Endodermal cell (in vitro differentiated cells): ENCODE measurements at places on chromosomes 2 and 18. TPM values are rescaled to one million over a fixed set of nuclear protein-coding genes. Genes with fewer than 3 reads are reported as not detected.

The METTL21A gene
- total RNA-seq: 26.0 to 61.2 TPM (median 52.6 TPM) in 3 replicates

DNA sequence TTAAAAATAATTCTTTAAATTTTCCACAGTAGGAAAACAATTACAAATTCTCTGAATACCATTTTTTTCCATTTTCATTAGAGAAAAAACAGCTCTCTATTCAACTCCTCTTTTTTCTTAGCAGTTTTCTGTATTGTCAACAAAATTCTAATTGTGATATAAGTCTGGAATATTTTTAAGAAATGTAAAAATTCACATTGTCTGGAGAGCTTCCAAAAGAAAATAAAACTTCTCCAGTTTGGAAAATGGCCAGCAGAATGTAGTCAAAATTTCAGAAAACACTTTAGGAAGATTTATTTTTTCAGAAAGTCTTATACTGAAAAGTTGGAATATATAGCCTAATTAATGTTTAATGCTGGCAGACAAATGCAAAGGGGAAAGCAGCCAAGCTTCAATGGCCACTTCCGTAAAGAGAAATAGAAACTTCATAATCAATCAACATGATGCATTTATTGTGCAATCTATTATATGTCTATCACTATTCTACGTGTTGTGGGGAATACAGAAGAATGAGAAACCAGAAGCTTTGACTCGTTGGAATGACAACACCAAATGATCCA, 733.2 kb upstream of the PKDCC start:
- no peak for DNase-seq
- no peak overlapping the region for H3K27ac ChIP-seq
- H3K4me3 ChIP-seq: no peak overlapping the region
- H3K27me3 ChIP-seq: no peaks in the 10 kb centered on the region
- no peaks in the 10 kb centered on the region for H3K36me3 ChIP-seq

The UPP2 gene
- total RNA-seq: not detected in 2 replicates

DNA sequence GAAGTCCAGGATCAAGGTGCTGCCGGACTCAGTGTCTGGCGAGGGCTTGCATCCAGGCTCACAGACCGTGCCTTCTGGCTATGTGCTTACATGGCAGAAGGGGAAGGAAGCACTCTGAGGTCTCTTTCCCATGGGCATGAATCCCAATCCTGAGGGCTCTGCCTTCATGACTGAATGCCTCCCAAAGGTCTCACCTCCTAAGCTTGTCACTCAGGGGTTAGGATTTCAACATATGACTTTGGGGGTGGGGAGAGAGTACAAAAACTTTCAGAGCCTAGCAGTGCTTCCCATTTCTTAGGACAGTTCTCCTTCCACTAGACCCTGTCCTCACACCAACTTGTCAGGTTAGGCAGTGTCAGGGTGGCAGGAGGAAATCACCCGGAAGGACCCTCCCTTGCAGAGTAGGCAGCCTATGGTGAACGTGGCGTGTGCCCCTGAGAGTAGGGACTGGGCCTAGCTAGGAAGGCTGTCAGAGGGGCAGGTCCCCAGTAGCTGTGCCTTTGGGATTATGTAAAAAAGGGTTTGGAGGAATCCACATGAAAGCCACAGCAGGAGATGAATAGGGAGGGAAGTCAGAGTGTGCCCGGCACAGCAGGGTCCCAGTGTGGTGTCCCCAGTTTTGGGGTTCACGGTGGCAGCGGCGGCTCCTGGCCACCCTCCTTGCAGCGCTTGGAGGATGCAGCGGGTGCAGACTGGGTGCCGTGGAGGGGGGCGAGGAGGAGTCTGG, 233.3 kb downstream of the LDLRAD4 start:
- no peak overlapping the region for H3K4me3 ChIP-seq
- DNase-seq: peak; percentile 80
- H3K4me1 ChIP-seq: peaks cover 10% of the 10 kb centered on the region
- H3K36me3 ChIP-seq: no peaks in the 10 kb centered on the region
- H3K27ac ChIP-seq: peak overlapping the region; percentile 73

The NFE2L2 gene
- total RNA-seq: 48.1 to 65.1 TPM (median 59.0 TPM) in 3 replicates

DNA sequence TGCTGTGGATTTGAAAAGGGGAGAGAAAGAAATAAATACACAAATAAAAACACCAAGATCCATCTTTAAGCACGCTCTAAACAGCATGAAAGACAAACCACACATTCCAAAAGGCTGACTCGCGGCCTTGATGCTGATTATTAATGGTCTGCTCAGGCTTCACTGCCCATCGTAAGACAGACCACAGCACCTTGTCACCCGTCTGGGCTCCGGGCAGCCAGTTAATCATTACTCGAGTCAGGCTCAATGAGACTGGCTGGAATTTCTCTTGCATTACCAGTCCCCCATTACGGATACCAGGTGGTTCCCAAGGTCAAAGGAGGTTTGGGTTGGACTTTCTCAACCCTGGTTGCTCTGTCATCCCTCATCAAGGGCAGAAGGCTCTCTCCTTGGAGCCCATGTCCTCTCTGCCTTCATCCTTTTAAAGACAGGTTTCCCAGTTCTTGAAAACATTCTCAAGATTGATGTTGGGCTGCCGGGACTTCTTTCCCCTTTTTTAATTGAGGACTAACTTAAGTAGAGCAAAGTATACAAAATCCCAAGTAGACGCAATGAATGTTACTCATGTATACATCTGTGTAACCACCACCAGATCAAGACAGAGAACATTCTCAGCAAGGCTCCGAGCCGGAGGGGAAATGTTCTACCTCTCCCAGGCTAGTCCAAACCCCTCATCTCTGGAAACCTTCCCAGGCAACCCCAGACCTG, 8.1 kb downstream of the SMAD7 start:
- H3K36me3 ChIP-seq: peaks cover 92% of the 10 kb centered on the region
- no peak overlapping the region for H3K27ac ChIP-seq
- peaks cover 49% of the 10 kb centered on the region for H3K4me1 ChIP-seq
- H3K4me3 ChIP-seq: peak overlapping the region; percentile 99

DNA sequence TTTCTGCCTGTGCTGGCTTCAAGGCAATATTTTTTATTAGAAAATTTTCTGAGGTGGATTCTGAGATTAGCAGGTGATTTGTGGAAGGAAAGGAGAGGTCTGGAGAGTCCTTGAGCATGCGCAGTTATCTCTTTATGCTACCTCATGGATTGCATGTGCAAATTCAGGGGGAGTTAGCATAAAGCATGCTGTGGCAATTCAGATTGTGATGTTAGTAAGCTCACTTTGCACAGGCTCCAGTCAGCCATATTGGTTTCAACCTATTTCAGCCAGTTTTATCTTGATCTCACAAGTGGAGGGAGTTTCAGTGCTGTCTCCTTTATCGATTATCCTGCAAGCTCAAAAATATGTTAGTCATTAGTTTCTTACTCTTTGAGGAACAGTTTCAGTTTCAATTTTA, 2012.3 kb upstream of the PIK3C3 start:
- H3K36me3 ChIP-seq: no peaks in the 10 kb centered on the region
- DNase-seq: no peak
- no peak overlapping the region for H3K4me3 ChIP-seq
- H3K27me3 ChIP-seq: no peaks in the 10 kb centered on the region
- no peak overlapping the region for H3K27ac ChIP-seq
- H3K4me1 ChIP-seq: no peaks in the 10 kb centered on the region

- H3K4me1 ChIP-seq: no peaks in the 10 kb centered on the region
- H3K4me3 ChIP-seq: no peak overlapping the region
- H3K36me3 ChIP-seq: no peaks in the 10 kb centered on the region
- DNase-seq: no peak
- no peaks in the 10 kb centered on the region for H3K27me3 ChIP-seq
These were observed 29.9 kb downstream of the ABCB11 start for GRCh38 chr2:169001116-169001815.

DNA sequence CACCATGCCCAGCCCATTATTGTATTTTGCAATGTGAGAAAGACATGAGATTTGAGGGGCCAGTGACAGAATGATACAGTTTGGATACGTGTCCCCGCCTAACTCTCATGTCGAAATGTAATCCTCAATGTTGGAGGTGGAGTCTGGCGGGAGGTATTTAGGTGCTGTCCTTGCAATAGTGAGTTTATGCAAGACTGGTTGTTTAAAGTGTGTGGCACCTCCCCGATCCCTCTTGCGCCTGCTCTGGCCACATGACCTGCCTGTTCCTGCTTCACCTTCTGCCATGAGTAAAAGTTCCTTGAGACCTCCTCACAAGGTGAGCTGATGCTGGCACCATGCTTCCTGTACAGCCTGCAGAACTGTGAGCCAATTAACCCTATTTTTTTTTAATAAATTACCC, 16.6 kb downstream of the CNDP1 start:
- no peaks in the 10 kb centered on the region for H3K36me3 ChIP-seq
- DNase-seq: no peak
- peaks cover 6% of the 10 kb centered on the region for H3K27me3 ChIP-seq

- no peaks in the 10 kb centered on the region for H3K36me3 ChIP-seq
- no peak for DNase-seq
- H3K4me1 ChIP-seq: no peaks in the 10 kb centered on the region
- H3K27ac ChIP-seq: no peak overlapping the region
- no peak overlapping the region for H3K4me3 ChIP-seq
- H3K27me3 ChIP-seq: no peaks in the 10 kb centered on the region
These were observed 24.8 kb upstream of the TBC1D8 start for GRCh38 chr2:101175991-101176390.

GRCh38 chr2:53958443-53958842, 12.3 kb downstream of the PSME4 start:
- H3K36me3 ChIP-seq: peaks cover 8% of the 10 kb centered on the region
- no peak for DNase-seq
- no peak overlapping the region for H3K4me3 ChIP-seq
- no peaks in the 10 kb centered on the region for H3K27me3 ChIP-seq
- H3K27ac ChIP-seq: no peak overlapping the region

DNA sequence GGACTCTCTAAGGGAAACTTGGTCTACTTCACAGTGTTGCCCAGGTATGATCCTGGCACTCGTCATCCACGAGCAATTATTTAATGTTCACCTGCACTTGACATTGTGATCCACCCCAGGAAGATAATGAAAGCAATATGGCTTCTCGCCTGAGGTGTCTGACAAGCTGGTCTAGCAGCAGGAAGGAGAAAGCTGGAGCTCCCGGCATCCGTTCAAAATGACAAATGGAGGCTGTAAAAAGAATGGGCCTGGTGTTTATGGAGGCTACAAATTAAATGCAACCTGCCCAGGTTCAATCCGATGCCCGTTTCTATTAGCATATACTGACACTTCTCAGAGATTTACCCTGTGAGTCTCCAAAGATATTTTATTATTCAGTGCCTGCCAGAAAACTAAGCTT, 317.6 kb downstream of the CTNNA2 start:
- DNase-seq: no peak
- H3K27ac ChIP-seq: no peak overlapping the region
- no peaks in the 10 kb centered on the region for H3K27me3 ChIP-seq
- no peaks in the 10 kb centered on the region for H3K36me3 ChIP-seq
- H3K4me1 ChIP-seq: no peaks in the 10 kb centered on the region
- H3K4me3 ChIP-seq: no peak overlapping the region

The TEKT4 gene
- total RNA-seq: not detected in 2 replicates

The DUSP28 gene
- total RNA-seq: 2.8 and 3.0 TPM in 2 replicates

DNA sequence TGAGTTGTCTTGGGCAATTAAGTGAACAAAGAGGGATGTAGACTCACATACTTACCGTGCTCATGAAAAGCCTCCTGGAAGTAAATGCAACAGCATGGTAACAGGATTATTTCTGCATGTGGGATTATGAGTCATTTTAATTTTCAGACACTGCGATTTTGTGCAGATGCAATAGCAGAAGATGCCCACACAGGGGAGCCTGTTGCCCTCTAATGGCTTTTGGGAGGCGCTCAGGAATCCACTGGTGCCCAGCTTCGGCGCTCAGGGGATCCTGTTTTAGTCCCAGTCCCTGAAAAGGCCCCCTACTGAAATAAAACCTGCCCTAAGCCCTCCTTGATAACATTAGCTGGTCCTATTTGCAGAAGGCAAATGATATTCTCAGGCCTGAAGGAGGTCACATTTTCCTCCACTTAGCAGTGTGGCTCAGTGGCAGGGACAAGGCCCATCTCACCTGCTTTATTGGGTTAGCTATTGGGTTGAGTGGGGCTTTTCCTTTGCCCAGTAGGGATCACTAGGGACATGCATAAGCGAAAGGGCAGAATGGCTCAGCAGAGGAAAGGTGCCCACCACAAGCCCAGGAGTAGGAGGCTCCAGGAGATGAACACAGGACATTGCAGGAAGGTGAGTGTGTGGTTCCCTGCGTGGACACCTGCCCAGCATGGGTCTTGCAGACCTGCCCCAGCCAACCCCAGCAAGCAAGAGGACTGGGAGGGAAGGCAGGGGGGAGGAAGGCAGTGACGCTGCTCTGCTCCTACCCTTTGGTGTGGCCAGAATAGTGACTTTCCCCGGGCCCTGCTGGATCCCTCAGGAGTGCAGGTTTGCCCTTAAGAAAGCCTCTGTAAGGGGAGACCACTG, 26.5 kb upstream of the KCNS3 start:
- H3K27ac ChIP-seq: no peak overlapping the region
- no peaks in the 10 kb centered on the region for H3K36me3 ChIP-seq
- H3K4me3 ChIP-seq: no peak overlapping the region
- DNase-seq: peak; percentile 82
- H3K27me3 ChIP-seq: peaks cover 6% of the 10 kb centered on the region

The CETN1 gene
- total RNA-seq: not detected in 2 replicates

DNA sequence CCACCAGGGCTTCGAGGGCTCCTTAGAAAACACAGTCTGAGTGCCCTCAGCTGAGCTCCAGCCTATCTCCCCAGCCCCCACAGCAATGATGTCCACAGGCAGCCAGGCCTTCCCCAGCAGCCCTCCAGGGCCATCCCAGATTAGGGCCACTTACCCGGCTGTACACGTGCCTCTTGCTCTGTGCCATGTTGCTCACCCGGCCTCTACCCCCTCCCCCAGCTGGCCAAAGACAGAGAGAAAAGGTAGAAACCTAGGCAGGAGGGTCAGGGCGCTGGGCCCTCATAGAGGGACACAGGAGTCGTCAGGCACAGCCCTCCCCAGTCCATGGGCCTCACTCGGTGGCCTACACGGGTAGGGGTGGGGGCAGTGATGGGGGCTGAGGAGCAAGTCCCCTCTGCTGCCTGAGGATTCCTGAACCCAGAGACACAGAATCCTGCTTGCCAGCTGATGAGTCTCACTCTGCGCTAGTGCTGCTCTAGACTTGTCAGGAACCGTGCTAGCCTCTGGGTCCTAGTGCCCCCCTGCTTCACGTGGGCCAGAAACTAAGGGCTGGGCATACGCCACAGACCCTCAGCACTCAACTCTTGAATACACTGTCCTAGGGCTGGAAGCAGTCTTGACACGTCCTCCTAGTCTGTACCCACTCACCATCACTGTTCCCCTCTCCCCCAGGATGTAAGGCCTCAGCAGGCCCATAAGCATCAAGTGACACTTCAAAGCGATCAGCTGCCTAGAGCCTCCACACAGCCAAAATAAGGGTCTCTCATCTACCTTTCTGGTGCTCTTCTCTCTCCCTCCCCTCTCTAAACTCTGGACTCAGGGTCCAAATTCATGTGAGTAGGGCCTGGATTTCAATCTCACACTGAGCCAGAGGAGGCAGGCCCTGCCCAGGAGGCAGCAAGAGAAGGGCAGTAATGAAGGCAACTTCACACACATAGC, at the start of gene DCTN1:
Gene DCTN1 (minus strand): TSS at position 461 of the 939 bp plus-strand sequence. CDS start 274 bp downstream, at position 187.
- peaks cover 6% of the 10 kb centered on the region for H3K4me1 ChIP-seq
- no peak within 1 kb of the TSS for H3K27ac ChIP-seq
- peak; percentile 91 for DNase-seq
- H3K36me3 ChIP-seq: peaks cover 44% of the 10 kb centered on the region

DNA sequence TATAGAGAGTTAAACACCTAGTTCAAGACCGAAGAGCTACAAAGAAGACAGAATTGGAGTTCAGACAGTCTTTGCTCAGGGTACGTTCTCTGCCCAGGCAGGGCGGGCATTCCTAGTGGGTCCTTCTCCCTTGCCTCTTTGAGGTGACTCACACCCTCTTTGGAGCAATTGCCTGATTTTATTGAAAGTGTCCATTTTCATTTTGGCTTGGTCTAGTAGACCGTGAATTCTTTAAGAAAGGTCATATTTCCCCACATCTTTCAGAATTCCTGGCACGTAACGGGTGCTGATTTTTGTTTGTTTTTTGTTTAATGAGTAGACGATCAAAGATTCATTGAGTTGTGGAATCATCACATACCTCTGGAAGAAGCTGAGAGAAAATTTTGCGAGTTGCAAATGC, 871.5 kb downstream of the RNF144A start:
- no peak for DNase-seq
- H3K4me3 ChIP-seq: no peak overlapping the region
- no peaks in the 10 kb centered on the region for H3K4me1 ChIP-seq
- no peaks in the 10 kb centered on the region for H3K27me3 ChIP-seq
